Erythroblast (primary cell): ENCODE measurements at places on chromosomes 6 and 20.
A peak's percentile ranks its signal among the peaks of the same experiment; 100 is the strongest.

- no peak for DNase-seq
Measured at GRCh38 chr6:29319931-29320330, 18.4 kb downstream of the OR14J1 start.

DNA sequence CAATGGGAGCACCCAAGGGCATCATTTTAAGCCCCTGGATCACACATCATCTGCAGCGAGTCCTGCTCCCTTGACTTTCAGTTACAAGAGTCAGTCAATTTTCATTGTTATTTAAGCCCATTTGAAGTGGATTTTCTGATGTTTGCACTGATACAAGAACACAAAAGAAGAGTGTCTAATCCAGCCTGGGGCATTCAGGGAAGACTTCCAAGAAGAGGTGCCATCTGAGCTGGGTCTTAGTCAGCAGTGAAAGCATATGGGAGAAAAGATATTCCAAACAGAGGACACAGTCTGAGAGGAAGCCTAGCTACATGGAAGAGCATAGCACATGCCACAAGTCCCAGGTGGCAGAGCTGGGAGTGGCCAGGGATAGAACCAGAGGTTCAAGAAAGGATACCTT lies 10.4 kb upstream of the FOXP4 start:
- DNase-seq = no peak

GRCh38 chr20:36390719-36391415 lies 84.7 kb downstream of the DLGAP4 start:
- no peak for DNase-seq

GRCh38 chr6:143018955-143019354 lies 41.7 kb upstream of the AIG1 start:
- no peak for DNase-seq

DNA sequence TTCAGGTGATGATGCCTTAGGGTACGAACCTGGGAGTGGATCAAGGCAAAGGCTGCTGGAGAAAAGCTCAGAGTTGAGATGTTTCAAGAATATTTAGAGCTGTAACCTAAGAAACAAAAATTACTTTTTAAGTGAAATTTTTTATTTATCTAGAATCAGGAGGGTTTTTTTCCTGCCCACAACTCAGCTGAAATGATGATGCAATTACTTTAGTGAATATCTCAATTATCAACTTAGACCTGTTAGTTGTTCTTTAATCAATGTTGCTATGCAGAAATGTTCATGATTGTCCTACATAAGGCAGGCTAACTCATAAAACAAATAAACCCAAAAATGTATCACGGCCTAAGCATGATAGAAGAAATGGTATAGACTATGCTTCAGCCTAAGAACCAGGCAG lies 50.3 kb downstream of the TPBG start:
- DNase-seq = no peak

DNA sequence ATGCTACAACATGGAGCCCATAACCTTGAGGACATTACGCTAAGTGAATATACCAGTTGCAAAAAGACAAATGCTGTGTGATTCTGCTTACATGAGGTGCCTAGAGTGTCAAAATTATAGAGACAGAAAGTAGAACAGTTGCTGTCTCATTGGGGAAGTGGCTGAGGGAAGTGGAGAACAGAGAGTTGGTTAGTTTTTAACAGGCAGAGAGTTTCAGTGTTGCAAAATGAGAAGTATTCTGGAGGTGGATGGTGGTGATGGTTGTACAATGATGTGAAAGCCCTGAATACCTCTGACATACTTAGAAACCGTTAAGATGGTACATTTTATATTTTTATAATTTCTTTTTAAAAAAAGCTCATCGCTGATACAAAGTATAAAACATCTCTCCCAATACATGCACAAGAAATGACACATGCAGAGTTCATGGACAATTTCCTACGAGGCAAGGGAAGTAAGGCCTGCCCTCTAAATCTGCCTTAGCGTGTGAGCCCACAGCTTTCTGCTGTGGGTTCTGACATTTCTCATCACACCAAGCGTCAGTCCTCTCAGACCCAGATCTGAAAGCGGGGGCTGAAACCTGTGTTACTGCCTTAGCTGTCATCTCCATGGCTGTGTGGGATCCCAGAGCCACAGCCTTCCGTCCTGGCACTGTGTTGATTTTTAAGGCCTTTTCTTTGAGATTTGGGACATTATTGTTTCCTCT lies 126.0 kb downstream of the RNASET2 start:
- no peak for DNase-seq

- no peak for DNase-seq
Measured at GRCh38 chr6:64289931-64290330, 654.3 kb downstream of the PHF3 start.

GRCh38 chr20:49515586-49515985 lies 33.1 kb upstream of the KCNB1 start:
- DNase-seq = no peak

DNA sequence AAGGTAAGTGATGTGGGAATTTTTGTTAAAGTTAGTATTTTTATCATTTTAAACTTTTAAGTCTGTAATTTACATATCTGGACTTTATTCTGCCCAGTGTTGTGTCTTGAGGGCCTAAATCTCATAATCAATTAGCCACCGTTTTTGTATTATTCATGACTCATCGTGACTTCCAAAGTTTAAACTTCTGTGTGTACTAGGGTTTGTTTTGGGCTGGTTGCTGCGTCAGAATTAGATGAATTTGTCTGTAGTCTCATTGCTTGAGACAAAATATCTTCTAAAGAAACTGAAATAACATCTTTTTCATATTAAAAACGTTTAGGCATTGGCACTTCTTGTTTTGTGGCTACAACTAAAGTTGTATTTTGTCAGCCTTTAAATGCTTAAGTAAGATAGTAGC lies 41.3 kb downstream of the CDYL start:
- peak; percentile 21 for DNase-seq

GRCh38 chr6:13614126-13614925 lies 809 bp upstream of the NOL7 start:
- peak; percentile 72 for DNase-seq

GRCh38 chr6:139053382-139053781 lies 24.8 kb downstream of the ABRACL start:
- DNase-seq = no peak

DNA sequence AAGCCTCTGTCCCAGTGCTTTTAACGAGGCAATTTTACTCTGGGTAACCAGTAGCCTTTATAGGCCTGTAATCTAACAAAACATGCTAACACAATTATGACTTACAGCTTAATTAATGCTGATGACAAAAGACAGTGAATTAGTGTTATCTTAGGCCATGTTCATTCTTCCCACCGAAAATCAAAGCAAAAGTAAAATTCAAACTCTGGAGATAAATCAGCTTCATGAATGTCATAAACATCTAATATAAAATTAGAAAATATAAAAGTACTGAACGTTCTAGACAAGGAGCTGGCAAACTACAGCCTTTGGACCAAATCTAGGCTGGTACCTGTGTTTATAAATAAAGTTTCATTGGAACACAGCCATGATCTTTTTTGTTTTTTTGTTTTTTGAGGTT lies 18.6 kb upstream of the COL21A1 start:
- DNase-seq = no peak
